ENCODE measurements at places on chromosomes 3 and 15. TPM values are rescaled to one million over a fixed set of nuclear protein-coding genes. Genes with fewer than 3 reads are reported as not detected.

DNA sequence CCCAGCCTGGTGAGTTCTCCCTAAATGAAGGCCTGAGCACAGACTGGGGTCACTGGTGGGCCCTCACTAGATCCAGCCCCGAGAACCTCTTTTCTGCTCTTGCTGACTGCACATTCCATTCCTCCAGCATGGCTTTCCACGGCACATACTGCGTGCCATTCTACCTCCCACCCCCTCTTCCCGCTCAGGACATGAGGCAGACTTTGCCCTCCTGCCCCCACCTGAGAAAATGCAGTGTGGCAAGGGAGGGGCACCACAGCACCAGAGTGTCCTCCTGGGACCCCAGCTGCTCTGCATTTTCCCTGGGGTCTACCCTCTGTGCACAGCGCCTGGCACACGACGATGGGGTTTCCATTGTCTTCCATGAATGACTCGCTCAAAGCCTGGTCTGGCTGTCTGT is 6.1 kb upstream of the SLCO2A1 start:
- DNase-seq = no peak

DNA sequence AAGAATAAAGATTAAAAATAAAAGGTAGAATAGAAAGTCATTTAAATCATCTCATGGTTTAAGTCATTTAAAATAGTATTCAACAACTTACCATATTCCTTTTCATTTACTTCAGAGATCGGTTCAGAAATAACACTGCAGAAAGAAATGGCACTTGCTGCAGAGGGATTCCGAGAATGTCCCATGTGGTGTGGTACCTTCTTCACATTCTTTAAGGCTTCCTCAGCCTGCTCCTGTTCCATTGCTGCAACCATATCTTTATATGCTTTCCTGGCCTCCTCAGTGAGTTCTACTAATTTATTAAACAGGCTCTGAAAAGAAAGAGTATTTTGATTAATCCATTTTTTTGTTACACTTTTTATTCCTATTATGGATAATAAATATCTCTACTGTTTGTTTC is 32.6 kb upstream of the SHC4 start:
- DNase-seq = peak; percentile 33

DNA sequence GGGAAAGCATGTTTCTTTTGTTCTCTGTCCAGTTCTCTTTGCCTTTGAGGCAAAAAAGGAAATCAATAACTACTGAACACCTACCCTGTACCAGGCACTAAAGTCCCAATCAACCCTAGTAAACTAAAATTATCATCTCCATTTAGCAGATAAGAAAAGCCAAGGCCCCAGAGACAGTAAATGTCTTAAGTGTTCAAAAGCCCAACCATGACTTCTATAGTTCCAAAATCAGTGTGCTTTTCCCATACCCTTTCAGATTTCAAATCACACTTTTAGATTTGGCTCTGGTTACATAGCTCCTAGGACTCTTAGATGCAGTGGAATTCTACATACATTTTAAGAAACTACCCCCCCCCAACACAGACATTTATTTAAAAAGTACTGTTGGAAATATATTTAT is 63.5 kb downstream of the UACA start:
- no peak for DNase-seq

Gene MNS1
- total RNA-seq = 0.36 TPM

DNA sequence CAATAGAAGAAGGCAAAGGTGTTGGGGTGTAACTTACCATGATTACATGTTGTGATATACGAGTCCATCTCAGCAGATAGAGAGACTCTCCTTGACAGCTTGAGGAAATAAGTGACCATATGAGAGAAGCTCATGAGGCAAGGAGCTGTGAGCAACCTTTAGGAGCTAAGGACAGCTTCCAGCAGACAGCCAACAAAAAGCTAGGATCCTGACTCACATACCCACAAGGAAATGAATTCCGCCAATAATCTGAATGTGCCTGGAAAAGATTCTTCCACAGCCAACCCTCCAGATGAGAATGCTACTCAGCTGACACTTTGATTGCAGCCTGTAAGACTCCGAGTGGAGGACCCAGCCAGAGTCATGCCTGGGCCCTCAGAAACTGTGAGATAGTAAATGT is 339.6 kb upstream of the TPRG1 start:
- DNase-seq = no peak

- no peak for DNase-seq
Observed at GRCh38 chr15:70137967-70138366, 40.2 kb upstream of the TLE3 start.
